ENCODE measurements at places on chromosomes 4 and X.

DNA sequence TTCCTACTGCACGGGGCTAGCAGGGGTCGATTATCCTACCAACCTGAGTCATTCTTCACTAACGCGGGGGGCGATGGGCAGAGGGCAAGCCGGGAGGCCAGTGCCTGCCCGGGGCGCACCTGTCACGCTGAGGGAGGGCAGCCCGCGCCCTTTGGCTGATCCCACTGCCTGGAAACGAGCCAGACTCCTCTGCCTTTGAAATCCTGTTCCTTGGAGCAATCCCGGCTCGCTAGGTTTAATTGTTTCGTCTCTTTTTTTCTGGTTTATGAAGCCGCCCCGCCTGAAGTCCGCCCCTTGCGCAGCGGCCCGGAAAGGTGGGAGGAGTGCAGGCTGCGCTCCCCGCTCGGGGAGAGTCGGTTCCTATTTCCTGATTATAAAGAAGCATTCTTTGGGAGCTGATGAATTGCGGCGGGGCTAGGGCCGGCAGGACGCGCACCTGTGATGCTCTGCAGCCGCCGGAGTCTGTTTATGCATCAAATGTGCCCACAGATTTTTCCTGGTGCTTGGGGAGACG is 484.2 kb downstream of the BCOR start:
- DNase-seq = no peak

GRCh38 chrX:148448686-148449085 is 51.7 kb upstream of the AFF2 start:
- DNase-seq = no peak

GRCh38 chr4:102259081-102259480 is 86.2 kb downstream of the SLC39A8 start:
- no peak for DNase-seq

DNA sequence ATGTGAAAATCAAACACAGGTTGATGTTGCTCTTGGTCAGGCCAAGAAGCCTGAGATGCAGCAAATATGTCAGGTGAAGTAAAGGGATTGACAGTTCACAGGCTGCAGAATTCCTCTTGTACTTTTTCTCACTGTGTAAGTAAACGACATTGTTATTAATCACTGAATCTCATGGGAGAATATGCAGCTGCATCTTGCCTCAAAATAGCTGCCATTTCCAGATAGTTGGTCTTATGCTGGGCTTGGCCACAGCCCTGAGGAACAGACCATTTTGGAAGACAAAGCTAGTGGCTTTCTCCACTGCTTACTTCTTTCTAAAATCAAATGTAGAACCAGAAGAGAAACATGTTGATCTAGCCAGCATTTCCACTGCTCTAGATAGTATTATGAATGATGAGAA is 403.4 kb upstream of the NR3C2 start:
- DNase-seq = no peak

DNA sequence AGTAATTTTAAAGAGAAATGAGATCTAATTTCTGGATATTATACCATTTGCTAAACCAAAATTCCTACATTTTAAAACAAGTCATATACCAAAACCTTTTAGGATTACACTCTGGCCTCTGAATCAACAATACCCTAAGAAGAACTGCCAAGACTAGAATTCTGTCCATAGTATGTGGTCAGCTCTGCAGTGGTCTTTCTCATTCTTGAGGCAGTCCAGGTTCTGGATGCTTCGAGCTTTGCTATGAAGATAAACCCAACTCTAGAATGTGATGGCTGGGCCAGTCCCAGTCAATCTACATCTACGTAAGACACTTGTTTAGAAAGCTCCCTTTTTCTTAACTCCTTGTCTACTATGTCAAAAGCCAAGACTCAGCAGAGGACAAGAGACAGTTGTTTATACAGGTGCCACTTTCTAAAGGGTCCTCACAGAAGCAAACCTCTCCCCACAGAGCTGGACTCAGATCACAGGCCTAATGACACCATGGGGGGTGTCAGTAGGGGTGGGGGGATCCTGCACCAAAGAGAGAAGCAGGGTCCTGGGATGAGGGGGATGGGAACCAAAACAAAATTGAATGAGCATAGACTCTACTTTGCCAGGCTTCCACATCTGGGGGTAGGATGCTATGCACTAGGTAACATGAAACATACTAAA is 63.2 kb downstream of the SH3RF1 start:
- DNase-seq = no peak

DNA sequence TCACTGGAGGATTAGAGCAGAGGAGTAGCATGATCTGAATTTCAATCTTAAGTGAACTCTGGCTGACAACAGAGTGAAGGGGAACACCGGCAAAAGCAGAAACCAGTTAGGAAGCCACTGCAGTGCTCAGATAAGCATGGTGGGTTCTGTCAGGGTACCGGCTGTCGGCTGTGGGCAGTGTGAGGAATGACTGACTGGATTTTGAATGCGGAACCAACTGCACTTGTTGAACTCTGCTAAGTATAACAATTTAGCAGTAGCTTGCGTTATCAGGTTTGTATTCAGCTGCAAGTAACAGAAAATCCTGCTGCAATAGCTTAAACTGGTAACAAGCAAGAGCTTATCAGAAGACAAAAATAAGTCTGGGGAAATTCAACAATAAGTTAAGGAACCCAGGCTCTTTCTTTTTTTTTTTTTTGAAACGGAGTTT is 5.2 kb downstream of the HTT start:
- peak; percentile 93 for DNase-seq

DNA sequence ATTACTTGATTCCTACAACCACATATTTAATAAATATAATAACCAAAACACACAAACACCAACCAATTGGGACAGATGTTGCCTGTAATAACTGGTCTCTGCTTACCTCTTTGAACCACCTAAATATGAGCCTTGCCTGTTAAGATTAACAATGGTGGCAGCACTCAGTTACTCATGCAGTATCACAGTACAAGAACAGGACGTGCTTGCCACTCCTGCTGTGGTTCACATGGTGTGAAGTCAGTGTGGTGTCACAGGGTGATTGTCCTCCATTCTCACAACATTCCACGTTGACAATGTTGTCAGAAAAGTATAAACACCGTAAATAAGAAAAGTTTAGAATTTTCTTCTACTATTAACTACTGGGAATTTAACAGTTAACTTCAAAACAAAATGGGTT is 365.0 kb downstream of the PPP3CA start:
- DNase-seq = no peak

DNA sequence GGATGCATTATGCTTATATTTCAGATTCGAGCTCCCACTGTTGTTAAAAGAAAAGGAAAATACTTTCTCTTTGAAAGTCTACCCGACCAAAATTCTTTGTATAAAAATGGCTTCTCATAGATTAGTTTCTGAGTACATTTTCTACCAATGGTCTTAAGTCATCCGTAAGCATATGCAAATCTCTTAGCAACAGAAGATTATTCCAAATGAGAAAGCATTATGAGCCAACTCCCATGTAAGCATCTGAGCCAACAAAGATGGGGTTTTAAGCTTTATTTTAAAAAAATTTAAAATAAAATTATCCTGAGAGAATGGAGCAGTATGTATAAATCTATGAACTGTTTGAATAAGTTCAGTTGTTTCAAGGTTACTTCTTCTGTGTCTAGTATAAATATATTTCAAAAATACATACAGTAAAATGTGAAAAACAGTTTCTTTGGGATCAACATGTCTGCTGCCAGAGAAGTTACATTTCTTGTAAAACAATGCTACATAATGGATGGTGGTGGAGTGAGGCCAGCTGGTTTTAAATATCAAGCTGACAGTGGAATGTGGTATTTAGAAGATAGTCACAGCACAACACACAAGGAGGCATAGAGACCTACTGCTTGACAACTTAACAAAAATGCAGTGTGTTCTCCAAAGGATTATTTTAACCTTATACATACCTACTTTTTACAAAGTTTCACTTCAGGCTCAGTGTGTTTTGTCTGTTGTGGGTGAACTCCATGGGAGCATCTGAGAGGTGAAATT is 199.5 kb upstream of the DIPK2B start:
- DNase-seq = no peak

- no peak for DNase-seq
Measured at GRCh38 chr4:79652232-79652631, 244.2 kb upstream of the GK2 start.

DNA sequence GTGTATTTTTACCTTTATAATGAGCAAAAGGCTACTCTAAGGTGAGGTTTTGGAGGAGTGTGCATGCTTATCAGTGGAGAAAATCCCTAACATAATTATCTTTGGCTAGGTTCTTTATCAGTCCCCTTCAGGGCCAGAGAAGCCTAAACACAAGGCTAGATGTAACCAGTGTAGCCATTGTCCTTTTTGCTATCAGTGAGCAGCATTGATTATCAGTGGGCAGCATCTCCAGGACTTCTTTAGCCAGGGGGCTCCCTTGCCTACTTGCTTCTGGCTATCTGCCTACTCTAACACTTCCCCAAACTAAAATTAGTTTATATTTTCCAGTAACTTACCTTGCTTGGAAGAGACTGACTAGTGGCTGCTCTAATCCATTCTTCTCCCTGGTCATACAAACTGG is 595.6 kb downstream of the TRAM1L1 start:
- no peak for DNase-seq

Data from hematopoietic multipotent progenitor cell treated with erythropoietin and hydrocortisone succinate and interleukin-3 and kit ligand, for 8 days (in vitro differentiated cells).